ENCODE measurements at places on chromosomes 16 and 17.

DNA sequence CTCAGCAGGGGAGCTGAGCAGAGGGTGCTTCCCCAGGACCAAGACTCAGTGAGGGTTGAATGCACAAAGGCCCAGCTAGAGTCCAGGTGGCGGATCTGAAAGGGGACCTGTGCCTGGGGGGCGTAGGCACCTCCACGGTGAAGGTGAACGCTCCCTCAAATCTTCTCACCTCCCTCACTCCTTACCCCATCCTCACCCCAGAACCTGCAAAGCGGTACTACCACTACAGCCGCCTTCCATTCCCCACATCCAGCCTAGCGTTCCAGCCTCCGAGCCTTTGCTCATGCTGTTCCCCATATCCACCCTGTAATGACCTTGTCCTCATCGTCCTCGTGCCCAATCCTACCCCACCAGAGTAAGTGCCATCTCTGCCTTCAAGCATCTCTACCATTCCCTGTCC, 30.6 kb downstream of the TRPV3 start:
- DNase-seq: no peak

GRCh38 chr17:33696102-33696501, 403.0 kb upstream of the ASIC2 start:
- DNase-seq: no peak

GRCh38 chr17:81514489-81514738, 1.8 kb upstream of the ACTG1 start:
- DNase-seq: no peak

GRCh38 chr16:74298104-74298503, 1.5 kb downstream of the PSMD7 start:
- DNase-seq: no peak

GRCh38 chr17:67021196-67021595, 23.2 kb upstream of the CACNG1 start:
- no peak for DNase-seq

- DNase-seq: no peak
Observed at GRCh38 chr17:30894236-30894635, 11.8 kb downstream of the TEFM start.

DNA sequence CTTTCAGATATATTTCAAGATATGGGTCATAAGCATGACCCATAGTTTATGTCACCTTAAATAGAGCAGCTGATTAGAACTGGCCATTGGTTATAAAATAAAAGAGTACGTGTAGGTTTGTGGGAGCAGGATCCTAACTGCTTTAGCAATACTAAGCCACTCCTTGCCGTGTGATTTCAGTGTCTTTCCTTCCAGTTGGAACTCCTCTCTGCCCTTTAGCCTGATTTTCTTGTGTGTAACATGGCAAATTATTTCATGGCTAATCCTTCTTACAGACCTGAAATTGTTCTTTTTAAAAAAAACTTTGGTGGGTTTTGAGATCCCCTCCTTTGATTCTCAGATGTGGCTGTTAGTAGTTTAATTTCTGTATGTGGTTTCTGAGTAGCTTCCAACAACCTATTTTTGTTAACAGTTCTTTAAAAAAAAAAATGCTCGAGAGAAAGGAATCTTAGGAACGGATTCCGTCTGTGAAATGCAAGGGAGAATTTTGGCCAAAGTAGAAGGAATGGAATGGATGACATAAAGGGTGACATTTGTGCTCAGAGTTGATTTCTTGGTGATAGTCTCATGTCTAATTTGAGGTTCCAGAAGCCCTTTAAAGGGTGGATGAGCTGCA, 39.9 kb downstream of the DHRS7B start:
- no peak for DNase-seq

DNA sequence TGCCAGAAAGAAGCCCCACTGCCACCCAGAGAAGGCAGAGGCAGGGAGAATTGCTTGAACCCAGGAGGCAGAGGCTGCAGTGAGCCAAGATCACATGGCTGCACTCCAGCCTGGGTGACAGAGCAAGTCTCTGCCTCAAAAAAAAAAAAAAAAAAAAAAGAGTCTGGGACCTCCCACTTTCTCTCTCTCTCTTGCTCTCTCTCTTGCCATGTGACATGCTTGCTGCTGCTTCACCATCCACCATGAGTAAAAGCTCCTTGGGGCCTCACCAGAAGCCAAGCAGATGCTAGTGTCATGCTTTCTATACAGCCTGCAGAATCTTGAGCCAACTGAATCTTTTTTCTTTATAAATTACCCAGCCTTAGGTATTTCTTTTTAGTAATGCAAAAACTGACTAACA, 21.5 kb upstream of the SRSF1 start:
- no peak for DNase-seq

DNA sequence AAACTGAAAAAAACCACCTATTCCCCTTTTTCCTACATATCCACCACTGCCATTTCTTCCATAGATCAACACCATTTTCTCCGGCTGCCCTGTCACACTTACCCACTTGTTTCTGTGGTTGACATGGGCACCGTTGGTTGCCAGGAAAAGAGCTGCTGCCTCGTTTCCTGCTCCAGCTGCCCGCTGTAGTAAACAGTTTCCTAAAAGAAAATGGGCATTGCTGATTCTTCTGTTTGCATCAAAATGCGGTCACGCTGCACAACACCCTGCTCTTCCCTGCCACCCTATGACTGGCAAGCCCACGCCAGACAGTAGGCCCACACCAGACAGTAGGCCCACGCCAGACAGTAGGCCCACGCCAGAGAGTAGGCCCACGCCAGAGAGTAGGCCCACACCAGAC, 46.3 kb downstream of the CYB5D2 start:
- DNase-seq: no peak

DNA sequence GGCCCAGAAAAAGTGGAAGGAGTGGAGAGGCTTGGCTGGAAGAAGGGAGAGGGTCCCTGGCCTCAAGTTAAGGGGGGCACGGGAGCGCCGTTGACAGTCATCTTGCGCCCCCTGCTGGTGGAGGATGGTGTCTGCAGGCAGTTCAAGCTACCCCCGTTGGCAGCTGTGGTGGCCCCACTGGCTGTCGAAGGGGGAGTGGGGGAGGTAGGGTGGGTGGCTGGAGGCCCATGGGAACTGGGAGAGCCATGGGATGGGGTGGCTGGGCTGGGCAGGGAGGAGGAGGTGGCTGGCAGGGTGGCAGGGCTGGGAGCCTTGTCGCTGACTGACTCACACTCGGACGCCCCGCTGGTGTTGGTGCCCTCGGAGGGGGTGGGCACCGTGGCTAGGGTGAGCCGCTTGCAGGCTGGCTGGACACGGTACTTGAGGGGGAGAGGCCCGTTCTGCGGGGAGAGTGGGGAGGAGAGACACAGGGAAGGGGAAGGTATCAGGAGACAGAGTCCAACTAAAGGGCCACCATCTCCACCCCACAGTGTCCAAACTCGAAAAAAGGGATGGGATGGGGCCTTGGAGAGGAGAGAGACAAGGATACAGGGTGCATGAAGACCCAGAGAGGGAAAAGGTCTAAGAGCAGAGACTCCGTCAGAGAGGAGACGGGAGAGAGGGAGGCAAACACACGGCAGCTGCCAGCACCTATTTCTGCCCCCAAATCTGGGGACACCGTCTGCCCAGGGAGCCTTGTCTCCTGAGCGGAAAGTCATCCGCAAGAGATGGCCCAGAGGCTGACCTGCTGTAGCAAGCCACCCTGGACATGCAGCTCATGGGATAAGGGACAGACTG, 5.2 kb downstream of the CISD3 start:
- no peak for DNase-seq

DNA sequence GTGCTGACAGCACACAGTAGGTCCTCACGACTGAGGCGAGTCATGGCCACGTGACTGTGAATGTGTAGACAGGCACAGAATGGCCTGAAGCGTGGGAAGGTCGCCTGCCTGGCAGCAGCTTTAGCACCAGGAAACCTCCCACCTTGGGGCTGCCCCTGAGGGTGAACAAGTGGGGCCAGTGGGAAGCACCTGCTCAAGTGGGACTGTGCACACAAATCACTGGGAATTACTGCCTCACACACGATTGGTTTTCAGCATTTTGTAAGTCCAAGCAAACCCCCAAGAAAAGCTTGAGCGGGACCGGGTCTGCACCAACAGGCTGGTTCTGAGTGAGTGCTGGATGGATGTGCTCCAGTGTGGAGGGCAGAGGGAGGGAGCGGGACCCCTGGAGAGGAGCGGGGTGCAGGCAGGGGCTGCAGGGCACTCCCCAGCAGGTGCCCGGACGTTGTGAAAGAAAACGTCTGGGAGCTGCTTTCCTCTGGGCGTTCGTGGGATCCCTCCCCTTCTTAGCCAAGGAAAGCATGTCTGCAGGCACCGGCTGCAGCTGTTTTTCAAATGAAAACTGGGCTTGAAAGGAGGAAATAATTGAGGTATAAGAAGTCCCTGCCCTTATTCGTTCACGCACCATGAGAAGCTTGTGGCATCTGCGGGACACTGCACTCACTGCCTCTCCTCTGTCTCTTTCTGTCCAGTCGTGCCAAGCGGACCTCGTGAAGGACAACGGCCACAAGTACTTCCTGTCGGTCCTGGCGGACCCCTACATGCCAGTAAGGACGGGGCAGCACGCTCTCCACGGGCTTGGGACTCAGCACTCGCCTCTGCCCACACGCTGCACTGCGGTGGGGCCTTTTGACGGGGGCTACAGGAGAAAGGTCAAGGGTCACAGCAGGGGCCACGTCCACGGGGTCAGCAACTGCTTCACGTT, 111.7 kb upstream of the CHMP6 start:
- DNase-seq: no peak

DNA sequence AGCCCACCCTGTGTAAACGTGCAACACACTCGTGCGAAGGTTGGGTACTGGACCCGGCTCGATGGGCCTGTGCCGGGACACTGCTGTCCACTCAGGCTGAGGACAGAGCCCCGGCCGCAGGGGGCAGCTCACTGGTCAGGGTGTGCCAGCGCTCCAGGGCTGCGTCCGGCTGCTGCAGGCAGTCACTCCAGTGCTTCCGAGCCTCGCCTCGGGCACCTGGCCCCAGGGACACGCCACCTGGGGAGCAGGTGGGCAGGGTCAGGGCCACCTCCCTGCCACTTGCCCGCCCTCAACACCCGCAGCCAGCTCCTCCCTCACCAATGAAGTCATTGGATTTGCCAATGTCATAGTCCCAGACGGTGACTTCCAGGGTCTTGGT, 4.7 kb downstream of the DOC2A start:
- DNase-seq: no peak

- DNase-seq: no peak
Observed at GRCh38 chr17:76670718-76671122, 27.2 kb upstream of the ST6GALNAC1 start.

GRCh38 chr16:15907863-15908478, 19.6 kb upstream of the CEP20 start:
- peak; percentile 44 for DNase-seq

- DNase-seq: no peak
Observed at GRCh38 chr17:39126436-39126835, 25.0 kb downstream of the PLXDC1 start.

GRCh38 chr16:1157639-1158455, 4.9 kb downstream of the CACNA1H start:
- DNase-seq: no peak

DNA sequence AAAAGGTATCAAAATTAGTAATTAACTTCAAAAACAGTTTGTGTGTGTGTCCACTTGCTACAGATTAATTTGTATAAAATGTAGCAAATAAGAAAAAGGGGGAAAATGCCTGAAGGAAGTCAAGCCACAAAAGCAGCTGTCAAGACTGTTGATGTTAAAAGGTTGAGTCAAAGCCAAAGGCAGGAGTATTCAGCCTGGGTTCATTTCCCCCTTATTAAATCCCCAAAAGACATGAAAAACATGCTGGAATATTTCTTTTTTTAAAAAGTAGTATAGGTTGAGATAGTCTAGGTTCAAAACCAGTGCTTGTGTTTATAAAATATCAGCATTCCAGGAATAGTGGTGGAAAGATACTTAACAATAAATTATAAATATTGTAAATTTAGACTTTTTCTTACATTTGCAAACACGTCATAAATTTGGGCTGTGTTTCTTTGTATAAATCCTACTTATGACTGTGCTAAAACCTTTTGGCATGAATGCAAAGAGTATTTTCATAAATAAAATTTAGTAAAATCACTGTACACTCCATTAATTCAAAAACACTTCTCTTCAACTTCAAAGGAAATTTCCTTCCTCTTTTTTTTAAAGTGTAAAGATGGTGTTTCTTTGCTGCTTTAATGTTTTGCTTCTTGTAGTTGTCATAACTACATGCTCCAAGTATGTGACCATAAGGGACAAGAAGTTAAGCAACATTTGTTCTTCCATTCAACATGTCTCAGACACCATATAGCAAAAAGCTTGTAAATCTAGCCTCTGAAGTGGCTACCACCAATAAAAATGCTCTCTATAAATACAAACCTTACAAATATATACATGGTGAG, 72.0 kb downstream of the SKAP1 start:
- DNase-seq: no peak

DNA sequence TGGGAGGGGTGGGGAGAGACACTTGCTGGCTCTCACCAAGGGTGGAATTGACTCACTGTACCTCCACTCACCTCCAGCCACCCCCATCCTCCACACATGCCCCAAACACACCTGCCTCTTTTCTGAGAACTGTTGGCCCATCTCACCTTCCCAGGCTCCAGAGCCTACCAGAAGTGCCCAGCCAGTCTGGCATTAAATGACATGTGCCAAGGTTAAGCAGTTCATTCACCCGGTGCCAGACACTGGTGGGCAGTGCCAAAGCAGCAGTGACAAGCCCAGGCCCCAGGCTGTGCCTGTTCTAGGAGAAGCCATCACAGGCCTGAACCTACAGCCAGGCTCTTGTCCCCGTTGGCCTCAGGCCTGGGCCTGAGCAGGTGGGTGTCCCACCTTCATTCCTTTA, 11.2 kb downstream of the MVP start:
- DNase-seq: no peak

DNA sequence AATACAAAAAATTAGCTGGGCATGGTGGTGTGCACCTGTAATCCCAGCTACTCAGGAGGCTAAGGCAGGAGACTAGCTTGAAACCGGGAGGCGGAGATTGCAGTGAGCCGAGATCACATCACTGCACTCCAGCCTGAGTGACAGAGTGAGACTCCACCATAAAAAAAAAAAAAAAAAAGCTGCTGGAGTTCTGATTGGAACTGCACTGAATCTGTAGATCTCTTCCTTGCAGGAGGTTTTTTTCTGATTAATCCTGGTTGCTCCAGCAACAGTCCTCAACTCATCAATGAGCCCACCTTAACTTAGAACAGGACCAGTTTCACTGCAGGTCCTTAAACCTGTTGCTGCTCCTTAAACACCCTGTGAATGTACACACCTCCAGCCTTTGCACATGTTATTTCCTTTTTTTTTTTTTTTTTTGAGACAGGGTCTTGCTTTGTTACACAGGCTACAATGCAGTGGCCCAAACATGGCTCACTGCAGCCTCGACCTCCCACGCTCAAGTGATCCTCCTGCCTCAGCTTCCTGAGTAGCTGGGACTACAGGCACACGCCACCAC, 1.6 kb upstream of the ODAD4 start:
- no peak for DNase-seq

GRCh38 chr16:23949630-23950290, 114.0 kb downstream of the PRKCB start:
- DNase-seq: no peak

GRCh38 chr17:75778861-75779249, 5.8 kb upstream of the UNK start:
- DNase-seq: no peak

GRCh38 chr17:61396586-61397085, 3.0 kb upstream of the TBX2 start:
- DNase-seq: no peak

GRCh38 chr17:4407216-4407615, 26.5 kb upstream of the SPNS3 start:
- no peak for DNase-seq

- no peak for DNase-seq
Observed at GRCh38 chr17:40606548-40607353, 40.9 kb downstream of the SMARCE1 start.

GRCh38 chr17:17054636-17055035, 12.4 kb downstream of the MPRIP start:
- DNase-seq: no peak

Data from NCI-H460 (cell line).